ENCODE measurements at places on chromosomes 3 and 15.

DNA sequence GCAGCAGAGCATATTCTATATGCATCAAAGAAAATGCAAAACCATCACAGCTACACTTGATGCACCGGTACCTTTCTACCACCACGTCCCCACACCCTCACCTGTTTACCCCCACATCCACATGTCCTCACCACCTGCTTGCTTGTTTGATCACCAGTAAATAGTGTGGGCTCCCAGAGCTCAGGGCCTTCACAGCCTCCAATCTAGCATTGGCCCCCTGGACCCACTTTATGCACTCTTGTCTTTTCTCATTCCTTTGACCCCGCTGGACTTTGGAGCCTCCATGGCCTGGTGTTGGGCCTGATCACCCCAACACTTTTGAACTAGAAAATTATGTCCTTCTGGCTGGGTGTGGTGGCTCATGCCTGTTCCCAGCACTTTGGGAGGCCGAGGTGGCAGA, 190.1 kb downstream of the PDE8A start:
- DNase-seq, result no peak

GRCh38 chr3:101518421-101518871, 5.4 kb upstream of the SENP7 start:
- no peak for DNase-seq

DNA sequence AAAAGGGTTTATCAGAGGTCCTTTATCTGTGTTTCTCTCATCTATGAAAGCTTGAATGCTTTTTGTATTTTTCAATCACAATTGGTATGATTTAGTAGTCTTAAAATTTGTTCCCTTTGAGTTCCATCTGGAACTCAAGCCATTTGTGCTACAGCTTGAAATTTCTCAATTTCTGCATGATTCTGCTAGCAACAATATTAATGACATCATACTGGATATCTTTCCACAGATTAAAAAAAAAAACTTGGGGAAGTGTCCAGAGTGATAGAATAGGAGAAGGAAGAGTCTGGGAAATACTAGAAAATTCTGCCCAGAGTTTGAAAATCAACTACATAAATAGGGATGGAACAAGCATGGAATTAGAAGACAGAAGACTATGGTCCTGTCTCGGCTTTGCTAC, 9.3 kb upstream of the FBN1 start:
- DNase-seq, result no peak

DNA sequence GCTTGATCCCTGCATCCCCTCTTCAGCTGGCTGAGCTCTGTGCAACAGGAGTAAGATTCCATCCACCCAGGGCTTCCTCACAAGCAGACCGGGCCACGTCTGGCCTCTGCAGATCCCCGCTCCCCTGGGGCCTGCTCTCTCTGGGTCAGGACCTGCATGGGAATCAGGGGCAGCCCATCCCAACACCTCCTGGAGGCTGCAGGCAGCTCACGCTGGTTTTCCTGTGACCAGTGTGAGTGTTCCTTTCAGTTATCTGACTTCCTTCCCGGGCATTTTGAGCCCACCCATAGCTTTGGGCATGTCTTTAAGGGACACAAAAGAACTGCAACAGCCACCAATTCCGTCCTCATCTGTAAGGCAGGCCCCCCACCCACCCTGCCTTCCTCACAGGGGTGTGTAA, 16.3 kb downstream of the NUP210 start:
- no peak for DNase-seq

GRCh38 chr3:15316998-15317435, 15.4 kb downstream of the SH3BP5 start:
- DNase-seq, result no peak

- DNase-seq, result no peak
These were observed 49.6 kb downstream of the PCSK6 start for GRCh38 chr15:101439920-101440319.

DNA sequence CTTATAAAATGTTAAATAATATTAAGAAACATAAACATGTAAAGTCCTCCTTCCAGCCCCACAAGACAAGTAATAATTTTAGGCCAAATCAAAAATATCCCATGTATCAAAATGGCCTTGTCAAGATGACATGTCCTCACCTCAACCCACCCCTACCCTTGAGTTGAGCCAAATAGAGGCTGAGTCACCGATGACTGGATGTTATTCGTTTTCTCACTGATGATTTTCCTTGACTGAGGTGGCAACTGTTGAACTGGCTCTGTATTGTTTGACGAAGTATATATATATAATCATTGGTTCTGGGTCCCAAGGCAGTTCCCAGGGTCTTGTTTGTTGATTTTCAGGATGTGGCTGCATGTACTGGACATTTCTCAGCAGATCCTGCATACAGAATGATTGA, 75.3 kb downstream of the TMEM108 start:
- DNase-seq, result no peak

- DNase-seq, result no peak
These were observed 135.4 kb downstream of the PDE8A start for GRCh38 chr15:85116925-85117646.

DNA sequence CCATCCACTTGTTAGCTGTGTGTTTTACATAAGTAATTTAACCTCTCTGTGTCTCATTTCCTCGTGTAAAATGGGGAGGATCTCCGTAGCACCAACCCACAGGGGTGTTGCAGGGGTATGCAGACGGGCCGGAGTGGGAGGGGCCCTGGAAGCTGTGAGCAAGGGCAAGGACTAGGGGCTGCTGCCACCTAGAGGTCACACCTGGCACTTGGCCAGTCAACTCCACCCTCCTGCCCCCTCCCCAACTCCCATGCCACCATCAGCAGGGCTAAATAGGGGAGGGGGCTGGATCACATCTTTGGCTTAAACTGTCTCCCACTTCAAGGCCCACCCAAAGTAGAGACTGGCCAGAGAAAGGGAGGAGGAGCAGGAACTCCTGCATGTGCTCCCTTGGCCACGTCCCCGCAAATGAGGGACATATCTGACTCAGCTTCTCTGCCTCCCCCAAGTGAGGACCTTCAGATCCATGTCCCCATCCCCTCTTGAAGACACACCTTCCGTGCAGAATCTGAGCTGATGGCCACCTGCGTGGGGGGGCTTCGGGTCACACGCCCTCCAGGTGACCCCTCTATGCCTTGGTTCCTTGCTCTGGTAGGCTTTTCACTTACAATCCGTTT, 2.6 kb downstream of the CCDC9B start:
- DNase-seq, result no peak

DNA sequence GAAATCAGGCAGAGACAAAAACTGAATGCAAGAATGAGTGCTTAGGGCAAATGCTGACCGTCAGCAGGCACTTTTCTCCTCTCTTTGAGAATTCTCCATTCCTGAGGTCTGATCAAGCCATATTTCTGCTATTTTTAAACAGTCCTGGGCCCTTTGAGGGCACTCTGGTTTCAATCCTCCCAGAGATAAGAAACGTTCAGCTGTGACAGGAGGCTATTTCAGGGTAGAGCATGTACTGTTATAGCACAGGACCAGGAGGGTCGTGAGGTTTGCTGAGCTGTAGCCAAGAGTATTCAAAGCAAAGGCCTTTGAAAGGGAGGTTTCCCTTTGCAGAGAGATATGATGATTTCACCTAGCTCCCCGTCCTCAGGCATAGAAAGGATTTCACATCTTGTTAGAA, 39.6 kb upstream of the PDZRN3 start:
- DNase-seq, result no peak

DNA sequence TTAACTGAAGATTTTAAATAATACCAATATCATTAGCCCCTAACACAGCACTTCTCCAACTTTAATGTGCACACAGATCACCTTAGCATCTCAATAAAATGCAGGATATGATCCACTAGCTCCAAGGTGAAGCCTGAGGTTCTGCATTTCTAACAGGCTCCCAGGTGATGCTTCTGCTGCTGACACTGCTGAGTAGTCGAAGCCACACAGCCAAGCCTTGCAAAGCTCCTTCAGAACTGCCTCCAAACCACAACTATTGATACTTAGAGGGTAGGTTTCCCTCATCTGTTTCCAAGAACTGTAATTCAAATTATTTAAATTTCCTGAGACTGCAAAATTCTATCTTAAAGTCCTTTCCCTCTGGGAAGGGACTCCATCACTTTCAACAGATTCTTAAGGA, 3.9 kb downstream of the RIOX2 start:
- no peak for DNase-seq

DNA sequence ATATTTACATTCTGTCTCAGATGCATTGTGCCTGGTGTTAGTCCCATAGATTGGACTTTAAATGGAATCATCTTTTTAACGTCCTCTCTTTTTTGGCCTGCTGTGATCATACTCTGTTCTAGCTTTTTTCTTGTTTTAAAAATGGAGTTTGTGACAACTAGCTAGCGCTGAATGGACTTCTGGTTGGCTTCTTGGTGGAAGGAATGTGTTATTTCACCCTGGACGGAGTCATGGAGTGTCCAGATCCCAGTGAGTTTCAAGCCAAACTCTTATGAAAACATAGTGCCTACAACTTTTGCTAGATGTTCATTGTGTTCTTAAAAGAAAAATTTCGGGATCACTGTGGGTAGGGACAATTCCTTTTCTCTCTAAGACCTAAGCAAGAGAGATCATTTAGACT, 192.6 kb downstream of the TCF12 start:
- DNase-seq, result no peak

GRCh38 chr3:93904568-93904967, 69.1 kb downstream of the PROS1 start:
- no peak for DNase-seq

DNA sequence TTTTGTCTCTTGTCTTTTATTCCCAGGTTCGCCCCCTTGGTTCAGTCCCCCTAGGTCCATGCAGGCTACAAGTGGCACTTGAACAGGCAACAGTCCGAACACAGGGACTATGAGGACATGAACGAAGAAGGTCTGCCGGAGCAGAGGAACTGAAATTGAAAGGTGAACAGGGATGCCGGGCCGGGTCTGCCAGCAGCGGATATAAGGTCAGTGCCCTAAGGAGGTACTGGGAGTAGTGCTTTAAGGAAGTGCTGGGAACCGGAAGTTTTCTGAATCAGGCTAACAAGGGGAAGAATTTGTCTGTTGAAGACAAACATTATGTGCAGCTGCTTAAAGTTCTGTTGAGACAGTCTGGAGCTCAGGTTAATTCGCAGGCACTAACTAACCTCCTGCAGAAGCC, 46.8 kb downstream of the LSM3 start:
- no peak for DNase-seq

- no peak for DNase-seq
These were observed 58.7 kb downstream of the RPN1 start for GRCh38 chr3:128591738-128592426.

GRCh38 chr3:140731440-140732119, 53.7 kb downstream of the TRIM42 start:
- no peak for DNase-seq

DNA sequence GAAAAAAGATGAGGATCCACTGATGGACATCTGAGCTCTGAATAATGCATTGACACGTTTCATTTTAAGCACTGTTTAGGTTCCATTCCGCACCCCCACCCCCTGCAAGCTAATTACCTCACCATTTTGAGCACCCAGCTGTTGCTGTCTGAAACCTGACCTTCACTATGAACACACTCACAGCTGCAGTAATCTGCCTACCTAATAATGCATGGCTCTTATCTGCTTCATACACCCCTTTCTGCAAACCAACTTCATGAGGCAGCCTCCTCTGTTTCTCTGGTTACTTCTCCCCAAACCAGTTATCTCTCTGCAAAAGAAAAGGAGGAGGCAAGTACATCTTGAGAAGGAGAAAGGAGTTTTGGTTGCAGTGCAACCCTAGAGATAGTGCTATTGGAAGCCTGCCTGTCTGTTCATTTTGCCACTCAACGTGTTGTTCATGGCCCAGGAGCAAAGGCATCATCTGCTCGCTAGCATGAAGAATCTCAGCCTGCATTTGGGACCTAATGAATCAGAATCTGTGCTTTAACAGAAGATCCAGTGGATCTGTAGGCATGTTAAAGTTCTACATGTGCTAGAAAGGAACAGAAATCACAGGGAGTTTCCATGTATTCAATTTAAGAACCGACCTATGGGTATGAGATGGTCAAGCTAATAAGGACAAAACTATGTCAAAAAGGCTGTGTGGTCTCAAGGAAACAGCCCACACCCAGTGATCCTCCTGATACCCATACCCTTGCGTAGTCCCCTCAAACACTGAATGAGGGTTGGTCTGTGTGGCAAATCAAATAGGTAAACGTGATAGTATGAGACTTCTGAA, 87.2 kb downstream of the MB21D2 start:
- no peak for DNase-seq

DNA sequence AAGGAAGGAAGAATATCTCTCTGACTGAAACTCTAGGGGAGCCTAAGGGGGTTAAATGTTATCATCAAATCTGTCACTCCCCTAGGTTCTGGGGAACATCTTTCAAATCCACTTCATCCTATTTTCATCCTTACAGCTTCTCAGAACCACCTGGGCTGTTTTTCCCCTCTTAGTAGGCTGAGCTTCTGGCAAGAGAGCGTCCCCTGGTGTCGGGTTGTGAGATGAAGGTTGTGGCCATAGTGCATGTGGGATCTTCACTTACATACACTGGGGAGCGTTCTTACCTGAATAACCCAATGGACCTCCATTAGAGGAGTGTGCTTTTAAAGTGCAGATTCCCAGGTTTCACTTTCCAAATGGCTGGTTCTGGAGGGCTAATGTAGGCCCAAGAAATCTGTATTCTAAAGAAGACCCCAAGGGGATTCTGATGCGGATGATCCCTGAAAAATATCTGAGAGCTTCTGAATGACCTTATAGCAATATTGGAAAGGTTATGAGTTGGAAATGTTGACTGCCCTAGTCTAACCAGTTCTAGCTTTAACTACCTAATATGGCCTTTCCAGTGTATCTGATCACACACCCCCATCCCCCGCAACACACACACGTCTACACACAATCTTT, 663.7 kb downstream of the AGBL1 start:
- no peak for DNase-seq
